ENCODE measurements at places on chromosomes 2 and 18. TPM values are rescaled to one million over a fixed set of nuclear protein-coding genes. Genes with fewer than 3 reads are reported as not detected.

- no peak for DNase-seq
These were observed 142.6 kb upstream of the MSH6 start for GRCh38 chr2:47640356-47640755.

Gene PLEKHH2
- 2.1 TPM for total RNA-seq

DNA sequence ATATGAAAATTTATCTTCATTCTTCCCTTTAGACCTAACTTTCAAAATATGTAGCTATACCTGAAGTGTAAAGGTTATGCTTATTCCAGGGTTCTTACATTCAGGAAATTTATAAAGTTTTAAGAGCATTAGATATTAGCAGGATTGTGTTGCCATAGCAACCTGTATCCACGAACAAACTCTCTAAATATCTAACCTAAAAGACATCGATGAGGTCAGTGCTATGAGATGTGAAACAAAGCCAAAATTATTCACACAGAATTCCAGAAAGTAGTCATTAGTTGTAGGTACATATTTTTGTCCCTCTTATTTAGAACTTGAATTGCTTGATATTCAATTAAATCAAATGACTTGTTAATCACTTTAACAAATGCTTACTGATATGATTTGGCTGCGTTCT lies 705.3 kb downstream of the SOCS6 start:
- DNase-seq, result no peak

GRCh38 chr2:201150454-201151020 lies 32.4 kb upstream of the CASP10 start:
- no peak for DNase-seq

Gene LHCGR
- total RNA-seq, result not detected

GRCh38 chr2:97697252-97698235 lies 15.8 kb upstream of the ZAP70 start:
- DNase-seq, result peak; percentile 91

Gene ELOA2
- total RNA-seq, result not detected

DNA sequence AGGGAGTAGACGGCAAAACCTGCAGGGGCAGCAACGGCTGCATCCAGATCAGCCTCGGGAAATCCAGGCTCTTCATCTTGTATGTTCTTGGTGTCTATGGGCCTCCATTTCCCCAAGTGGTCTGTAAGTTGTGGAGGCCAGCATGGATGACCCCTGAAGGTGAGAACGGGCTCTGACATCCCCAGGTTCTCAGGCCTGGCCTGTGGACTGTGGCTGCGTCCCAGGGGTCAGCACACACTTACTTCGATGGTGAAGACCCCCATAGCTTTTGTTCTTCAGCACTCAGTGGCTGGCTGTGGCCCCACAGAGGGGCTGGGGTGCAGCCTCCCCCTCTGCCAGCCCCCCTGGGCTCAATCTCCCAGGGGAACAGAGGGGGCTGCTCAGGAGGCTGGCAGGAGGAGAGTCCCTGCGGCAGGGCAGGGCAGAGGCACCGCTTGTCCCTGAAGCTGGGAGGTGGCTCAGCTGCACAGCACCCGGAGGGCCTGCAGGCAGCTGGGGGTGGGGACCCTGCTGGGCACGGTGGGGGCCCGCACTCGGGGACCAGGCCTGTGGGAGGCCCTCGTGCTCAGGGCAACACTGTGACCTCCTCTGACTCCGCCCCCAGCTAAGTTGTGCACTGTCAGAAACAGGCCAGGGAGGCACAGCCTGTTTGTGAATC lies 3.8 kb downstream of the SLC66A3 start:
- DNase-seq, result no peak

GRCh38 chr2:20650877-20651730 lies at the start of gene HS1BP3:
TSS of gene HS1BP3 (minus strand) at chr2:20651098. CDS start at chr2:20651063, 35 bp downstream.
- peak; percentile 83 for DNase-seq

Gene LTBP1
- total RNA-seq, result 12.5 TPM

DNA sequence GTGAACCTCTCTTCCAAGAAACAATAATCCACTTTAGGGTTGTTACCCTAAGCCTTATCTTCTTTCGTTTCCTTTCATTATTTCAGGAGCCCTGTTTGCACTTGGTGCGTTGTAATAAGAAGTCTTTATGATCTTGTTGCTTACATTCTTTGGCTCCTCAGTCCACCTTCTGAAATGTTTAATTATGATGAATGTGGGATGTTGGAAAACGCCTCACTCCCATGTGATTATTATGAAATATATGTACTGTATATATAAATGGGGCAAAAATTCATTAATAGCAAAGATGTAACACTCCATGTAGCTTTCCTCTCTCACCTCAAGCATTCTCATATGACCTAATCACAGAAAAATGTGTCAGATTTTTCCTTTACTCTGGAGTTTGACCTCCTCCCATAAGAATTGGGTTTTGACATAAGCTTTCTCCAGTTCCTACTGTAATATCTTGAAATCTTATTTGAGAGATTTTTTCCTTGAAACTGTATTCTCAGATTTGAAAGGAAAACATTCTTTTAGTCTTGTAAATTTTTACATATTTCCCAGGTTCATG lies 397.2 kb upstream of the FANCL start:
- DNase-seq, result no peak

Gene BMP10
- total RNA-seq, result not detected

Gene EPAS1
- 0.03 TPM for total RNA-seq

Gene PER2
- total RNA-seq, result 4.3 TPM

Gene BCL11A
- not detected for total RNA-seq

DNA sequence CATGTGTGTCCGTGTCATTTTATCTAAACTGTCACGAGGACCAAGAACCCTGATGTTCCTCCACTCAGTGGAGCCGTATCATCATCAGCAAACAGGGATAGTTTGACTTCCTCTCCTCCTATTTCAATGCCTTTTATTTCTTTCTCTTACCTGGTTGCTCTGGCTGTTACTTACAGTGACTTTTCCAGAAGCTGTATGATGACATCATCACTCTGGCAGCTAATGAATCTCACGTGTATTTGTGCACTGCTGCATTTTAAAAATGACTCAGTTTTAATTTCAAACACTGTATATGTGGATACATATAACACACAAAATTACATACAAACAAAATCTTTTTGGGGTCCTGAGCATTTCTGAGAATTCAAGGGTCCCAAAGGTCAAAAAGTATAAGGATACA lies 481.4 kb downstream of the CDH2 start:
- no peak for DNase-seq

DNA sequence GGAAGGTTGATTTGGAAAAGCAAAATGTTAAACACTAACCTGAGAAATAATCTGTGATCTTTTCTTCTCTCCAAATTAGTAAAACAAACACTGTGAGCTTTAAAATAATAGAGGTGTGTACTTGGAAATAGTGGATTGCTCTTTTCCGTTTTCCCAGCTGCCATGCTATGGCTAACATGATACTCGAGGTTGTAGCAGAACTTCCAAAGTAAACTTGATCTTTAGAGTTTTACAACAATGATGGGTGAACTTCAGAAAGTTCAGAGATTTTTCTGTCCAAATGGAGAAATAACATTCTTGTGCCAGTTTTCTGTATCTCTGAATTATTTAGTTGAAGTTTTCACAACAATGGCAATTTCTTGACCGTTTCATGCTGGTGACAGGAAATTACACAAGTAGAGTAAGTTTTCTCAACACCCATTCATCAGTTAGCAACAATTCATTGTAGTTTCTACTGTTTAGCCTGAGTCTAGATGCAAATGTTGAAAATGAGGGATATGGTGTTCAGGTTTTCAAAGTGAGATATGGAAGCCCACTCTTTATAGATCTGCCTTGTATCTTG lies 135.3 kb upstream of the CTAGE1 start:
- no peak for DNase-seq

DNA sequence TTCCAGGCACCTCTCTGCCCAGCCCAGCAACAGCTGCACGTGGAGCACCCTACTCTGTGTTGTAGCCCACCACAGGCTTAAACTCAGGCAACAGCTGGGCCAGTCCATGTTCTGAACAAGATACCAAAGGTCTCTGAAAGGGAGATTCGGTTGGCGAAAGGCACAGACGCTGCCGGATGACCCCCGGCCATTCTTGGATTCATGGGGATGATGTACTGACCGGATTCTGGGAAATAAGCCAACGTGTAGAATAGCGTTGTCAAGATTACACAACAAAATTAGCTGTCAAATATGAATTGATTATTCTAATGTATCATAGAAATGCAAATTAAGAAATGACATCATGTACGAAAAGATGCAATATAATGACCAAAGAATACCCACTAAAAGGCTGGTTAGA lies 283.0 kb upstream of the PXDN start:
- no peak for DNase-seq

Gene C1GALT1C1L
- not detected for total RNA-seq

Gene ALK
- not detected for total RNA-seq

- DNase-seq, result no peak
These were observed 6.8 kb upstream of the CHMP1B start for GRCh38 chr18:11844436-11844835.

DNA sequence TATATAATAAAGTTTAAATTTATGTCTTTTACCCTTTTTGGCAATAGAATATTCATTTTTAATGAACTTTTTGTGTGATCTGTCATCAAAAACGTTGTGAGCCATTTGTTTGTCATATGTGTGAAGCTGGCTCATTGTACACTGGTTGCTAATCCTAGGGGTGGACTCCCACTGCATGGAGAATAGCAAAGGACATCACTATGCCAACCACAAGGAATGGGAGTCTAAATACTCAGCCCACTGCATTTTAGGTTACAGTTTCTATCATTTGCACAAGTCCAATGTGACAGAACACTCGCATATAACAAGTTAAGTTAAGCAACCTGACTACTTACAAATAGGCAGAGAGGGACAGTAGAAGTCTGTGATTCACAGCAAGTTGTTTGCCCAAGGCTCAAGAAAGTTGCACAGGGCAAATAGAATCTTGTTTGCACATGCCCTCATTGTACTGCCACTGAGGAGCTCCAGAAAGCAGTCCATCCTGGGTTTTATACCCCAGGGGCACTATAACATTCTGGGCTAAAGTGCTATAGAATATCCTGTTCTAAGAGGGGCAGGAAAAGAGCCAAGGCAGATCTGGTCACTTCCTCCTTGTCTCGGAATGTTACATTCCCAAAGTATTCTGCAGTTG lies 545.9 kb upstream of the GCFC2 start:
- no peak for DNase-seq

Gene ACOXL
- not detected for total RNA-seq

- no peak for DNase-seq
These were observed 128.8 kb upstream of the MSH6 start for GRCh38 chr2:47653902-47654789.

Gene SLC4A5
- not detected for total RNA-seq

Gene ALPP
- 6.2 TPM for total RNA-seq

DNA sequence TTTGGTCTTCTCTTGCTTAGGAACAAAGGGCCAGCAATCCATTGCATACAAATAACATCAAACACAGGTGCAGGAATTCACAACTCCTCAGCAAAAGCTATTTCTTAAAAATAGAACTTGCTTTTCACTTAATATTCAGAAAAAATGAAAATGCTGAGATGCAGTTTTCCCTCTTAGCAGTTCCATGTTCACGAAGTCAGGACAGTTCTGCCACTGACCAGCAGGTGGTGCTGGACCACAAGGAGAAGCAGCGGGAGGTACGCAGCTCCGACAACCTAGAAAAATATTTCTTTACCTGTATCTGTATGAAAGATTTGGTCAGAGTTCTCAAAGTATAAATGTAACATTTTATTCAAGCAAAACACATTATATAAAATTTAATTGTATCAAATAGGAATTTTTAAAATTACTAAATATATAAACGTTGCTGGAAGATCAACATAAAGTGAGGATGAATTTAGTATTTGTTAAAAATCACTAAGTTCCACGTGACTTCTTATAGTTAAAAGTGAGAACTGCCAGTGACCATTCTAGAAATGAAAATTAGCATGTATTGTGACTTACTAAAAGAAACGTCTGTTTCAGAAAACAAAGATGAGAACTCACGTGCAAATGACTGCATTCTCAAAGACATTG lies 48.8 kb downstream of the ADNP2 start:
- peak; percentile 76 for DNase-seq

Gene POTEF
- not detected for total RNA-seq

Gene CHRNG
- total RNA-seq, result not detected

Gene TET3
- total RNA-seq, result 2.0 TPM

Gene PRKAG3
- not detected for total RNA-seq

GRCh38 chr2:53093355-53093754 lies 674.2 kb upstream of the CHAC2 start:
- DNase-seq, result no peak

Gene ANKRD62
- not detected for total RNA-seq

GRCh38 chr2:152350155-152350679 lies 15.2 kb downstream of the FMNL2 start:
- DNase-seq, result no peak

Gene ESPNL
- total RNA-seq, result 6.8 TPM

GRCh38 chr18:52682260-52682659 lies 342.3 kb downstream of the DCC start:
- DNase-seq, result no peak

DNA sequence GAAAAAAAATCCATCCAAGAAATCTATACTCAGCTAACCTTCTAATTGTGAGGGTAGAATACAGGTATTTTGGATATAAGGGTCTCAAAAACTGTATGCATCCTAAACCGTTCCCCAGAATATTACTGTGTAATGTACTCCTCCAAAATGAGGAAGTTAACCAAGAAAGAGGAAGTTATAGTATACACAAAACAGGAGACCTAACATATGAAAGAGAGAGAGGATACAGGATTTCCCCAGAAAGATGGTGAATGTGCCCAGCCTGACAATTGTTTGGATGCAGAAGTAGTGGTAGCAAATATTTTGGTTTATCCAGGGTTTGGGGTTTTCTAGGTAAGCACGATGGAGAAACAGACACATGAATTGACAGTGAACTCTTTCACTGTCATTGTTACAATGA lies 50.6 kb downstream of the GALNT3 start:
- no peak for DNase-seq

- no peak for DNase-seq
These were observed 39.1 kb upstream of the ALPP start for GRCh38 chr2:232339121-232340081.

Gene DES
- total RNA-seq, result not detected

- DNase-seq, result no peak
These were observed 45.5 kb upstream of the FOSL2 start for GRCh38 chr2:28347193-28347592.

DNA sequence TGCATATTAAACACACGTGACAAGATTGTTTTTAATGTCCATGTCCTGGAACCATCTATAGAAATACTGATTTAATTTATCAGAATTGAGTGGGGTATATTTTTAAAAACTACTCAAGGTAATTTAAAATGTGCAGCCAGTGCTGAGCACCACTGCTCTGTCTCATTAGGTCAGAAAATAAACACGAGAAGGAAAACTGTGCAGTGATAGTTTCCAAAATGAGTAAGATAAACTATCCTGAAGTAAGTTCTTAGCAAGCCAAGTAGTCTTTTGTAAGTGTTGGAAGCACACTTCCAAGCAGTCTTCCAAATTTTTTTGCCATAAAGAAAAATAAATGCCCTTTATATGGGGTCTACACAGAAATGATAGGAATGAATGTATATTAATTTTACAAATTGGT lies 93.8 kb upstream of the DNAJC10 start:
- DNase-seq, result no peak

Gene OTX1
- total RNA-seq, result 0.68 TPM

Gene TTC27
- 22.4 TPM for total RNA-seq

Gene SMCHD1
- total RNA-seq, result 35.6 TPM

- no peak for DNase-seq
These were observed 123.4 kb upstream of the DSEL start for GRCh38 chr18:67639872-67640271.

Gene UGT1A10
- total RNA-seq, result not detected

- DNase-seq, result peak; percentile 69
These were observed 46.8 kb downstream of the EPG5 start for GRCh38 chr18:45920367-45920766.

- DNase-seq, result no peak
These were observed 239.9 kb upstream of the ID2 start for GRCh38 chr2:8441986-8442385.
